ENCODE measurements at places on chromosomes 11 and 22. TPM values are rescaled to one million over a fixed set of nuclear protein-coding genes. Genes with fewer than 3 reads are reported as not detected.

OR51B4 gene
- not detected for polyA plus RNA-seq

P4HA3 gene
- polyA plus RNA-seq, result not detected

KREMEN1 gene
- polyA plus RNA-seq, result not detected

DNA sequence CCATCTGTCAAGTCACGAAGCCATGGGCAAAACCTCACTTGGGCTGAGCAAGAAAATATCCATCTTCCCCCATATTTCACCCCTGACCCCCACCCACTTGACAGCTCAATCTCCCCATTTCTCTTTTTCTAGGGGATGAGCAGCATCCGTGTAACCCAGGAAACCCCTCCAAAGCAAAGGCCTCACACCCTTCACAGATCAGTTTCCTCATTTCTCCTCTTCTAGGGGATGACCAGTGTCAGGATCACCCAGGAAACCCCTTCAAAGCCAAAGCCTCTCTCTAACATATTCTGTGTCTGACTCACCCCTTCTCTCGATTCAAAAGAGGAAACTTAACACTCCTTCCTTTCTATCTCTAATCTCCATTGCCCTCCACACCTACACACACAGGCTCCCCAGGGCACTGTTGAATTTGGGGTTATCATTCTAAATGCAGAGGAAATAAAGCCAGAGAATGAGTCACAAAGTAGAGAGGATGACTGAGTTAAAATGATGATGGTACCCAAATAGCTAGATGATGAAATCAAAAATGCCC lies 439.7 kb downstream of the BUD13 start:
- DNase-seq, result no peak

F2 gene
- polyA plus RNA-seq, result not detected
